Fibroblast of upper back skin (primary cell): ENCODE measurements at places on chromosomes 12 and 14.

DNA sequence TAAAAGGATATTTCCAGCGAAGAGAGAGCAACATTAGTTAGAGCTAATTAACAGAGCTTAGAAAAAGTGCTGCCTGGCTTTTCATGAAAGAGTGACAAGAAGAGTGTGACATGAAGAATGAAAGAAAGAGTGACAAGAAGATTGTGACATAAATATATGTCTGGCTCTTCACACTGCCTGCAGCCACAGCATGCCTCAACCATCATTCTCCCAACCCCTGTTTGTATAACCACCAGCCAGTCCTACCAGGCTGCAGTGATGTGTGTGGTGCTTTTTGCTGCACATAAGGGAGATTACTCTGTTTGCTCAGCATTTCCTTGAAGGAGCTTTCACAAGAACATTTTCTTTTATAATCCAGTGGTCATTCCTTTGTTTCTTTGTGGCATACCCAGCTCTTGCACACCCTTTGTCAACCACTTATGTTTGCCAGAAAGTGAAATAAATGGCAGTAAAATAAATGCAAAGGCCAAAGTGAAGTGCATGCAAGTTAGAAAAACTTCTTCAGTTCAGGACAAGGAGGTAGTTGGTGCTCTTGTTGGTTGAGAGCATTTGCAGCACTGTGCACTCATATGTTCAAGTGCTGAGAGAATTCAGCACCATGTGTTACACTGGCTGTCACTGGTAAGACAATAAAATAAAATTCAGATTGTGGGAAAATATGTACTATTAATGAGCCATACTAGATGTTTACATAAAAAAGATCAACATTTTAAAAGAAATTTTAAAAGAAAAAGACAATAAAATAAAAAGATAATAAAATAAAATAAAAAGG, 50.6 kb downstream of the KIF21A start:
- DNase-seq: no peak

GRCh38 chr12:20132818-20133217, 235.5 kb upstream of the PDE3A start:
- no peak for DNase-seq

DNA sequence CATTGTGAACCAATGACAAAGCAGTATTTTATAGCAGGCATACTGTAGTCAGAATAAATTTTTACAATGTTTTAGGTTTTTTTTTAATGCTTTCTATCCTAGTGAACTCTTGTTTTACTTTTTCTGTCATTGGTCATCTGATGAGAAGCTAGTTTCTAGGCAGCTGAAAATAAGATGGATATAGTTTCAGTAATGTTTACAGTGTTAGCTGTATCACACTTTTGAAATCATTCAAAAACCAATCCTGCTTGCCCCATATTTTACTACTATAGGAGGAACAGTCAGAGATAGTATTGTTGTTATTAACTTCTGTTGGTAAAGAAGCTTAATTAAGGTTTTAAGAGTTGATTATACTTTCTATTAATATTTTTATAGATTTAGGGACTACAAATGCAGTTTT, 24.5 kb downstream of the USP15 start:
- no peak for DNase-seq

DNA sequence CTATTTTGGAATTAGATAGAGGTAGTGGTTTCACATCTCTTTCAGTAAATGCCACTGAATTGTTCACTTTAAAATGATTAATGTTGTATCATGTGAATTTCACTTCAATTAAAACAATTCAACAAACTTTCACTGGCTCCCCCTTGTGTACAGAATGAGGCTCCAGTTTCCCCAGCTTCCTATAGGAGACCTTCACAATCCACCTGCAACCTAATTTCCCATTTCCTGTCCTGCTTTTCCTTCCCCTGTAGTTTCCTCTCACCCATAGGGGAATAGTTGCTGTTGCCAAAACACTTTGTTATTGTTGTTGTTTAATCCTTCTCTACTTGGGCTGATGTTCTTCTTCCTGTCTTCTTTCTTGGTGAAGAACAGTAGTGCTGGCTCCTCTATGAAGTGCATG, 59.8 kb downstream of the NPAS3 start:
- DNase-seq: peak; percentile 17

DNA sequence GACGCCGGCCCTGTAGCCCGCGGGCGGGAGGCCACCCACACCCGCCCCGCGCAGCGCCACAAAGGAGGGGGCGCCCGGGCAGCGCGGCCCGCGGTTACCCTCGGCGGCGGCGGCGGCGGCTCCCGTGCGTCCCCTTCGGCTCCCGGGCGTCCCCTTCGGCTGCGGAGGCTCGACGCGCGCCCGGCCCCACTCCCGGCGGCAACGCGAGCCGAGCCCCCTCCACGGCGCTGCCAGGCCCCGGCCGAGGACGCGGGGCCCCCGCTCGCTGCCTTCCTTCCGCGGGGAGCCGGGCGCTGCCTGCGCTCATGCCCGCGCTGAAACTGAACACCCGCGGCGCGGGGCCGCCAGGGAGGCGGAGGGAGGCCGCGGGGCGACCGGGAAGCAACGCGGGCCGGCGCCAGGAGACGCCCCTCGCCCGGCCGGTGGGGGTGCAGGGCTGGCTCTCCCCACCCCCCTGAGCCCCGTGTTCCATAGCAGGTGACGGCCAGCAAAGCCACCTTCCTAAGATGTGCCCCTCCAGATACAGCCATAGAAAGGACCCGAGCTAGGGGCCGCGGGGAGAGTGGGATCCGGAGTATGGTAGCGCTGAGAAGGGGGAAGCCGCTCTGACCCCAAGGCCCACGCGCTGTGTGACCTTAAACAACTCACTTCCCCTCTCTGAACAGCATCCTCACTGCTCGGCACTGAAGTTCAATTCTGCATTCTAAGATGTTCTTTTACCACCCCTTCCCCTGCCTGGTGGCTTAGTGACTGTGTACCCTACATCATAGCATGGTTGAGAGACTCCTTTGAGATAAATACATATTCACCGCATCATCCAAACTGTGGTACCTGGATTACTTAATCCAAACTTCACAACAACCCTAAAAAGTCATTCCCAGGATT, 42.8 kb downstream of the KDM2B start:
- DNase-seq: no peak

DNA sequence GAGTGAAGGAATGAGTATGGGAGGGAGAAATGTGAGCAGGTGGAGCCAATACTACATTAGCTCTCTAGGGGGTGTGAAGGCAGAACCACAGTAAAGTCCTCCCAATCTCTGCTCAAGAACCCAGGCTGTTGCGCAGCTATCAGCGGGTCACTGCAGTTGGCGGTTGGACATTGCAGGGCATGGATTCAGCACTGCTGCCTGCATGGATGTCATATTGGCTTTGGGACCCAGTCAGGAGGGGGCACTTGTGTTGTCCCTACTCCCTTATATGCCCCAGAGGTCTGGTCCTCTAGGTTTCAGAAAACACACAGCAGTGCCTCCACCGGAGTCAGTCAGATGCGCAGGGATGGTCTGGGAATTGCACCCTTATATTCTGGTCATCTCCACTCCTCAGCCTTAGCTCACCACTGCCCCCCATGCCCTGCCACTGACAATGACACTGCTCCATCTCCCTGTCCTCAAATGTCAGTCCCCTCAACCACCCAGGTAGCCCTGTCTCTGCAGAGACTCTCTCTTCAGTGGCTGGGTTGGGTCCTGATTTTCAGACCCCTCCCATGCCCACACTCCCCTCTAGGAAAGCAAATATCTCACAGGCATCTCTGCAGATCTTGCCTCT, 9.6 kb downstream of the ZDHHC22 start:
- no peak for DNase-seq

DNA sequence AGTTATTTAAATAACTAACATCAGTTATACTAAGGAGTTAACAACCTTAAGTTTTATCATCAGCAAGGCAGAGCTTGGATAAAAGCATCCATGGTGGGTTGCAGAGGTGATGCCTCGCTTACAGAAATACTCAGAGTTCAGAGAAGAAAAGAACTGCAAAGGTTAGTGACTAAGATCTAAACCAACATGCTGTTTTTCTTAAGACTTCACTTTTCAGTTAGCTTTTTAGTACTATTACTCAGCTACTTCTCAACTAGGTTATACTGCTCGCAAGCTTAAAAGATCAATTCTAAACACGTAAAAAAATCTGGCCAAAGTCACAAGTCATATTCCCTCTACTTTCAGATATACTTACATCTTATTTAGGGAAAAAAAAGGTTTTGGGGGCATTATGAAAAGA, 2.8 kb downstream of the PPP1CC start:
- no peak for DNase-seq

DNA sequence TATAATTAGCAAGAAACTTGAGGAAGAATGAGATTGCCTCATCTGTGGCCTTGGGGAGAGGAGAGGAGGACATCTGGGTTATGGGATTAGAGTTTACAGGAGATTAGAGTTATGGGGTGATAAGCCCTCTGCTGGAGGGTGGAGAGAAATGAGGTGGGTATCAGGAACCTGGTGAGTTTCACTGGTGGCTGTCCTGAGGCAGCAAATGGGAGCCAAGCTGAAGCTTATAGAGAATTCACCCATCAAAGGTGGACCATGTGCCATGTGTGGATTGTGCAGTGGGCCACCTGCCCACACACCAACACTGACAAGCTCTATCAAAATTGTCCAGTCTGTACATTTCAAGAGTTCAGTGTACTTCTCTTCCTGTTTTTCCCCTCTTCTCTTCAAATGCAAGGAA, 135.3 kb downstream of the AEBP2 start:
- no peak for DNase-seq

DNA sequence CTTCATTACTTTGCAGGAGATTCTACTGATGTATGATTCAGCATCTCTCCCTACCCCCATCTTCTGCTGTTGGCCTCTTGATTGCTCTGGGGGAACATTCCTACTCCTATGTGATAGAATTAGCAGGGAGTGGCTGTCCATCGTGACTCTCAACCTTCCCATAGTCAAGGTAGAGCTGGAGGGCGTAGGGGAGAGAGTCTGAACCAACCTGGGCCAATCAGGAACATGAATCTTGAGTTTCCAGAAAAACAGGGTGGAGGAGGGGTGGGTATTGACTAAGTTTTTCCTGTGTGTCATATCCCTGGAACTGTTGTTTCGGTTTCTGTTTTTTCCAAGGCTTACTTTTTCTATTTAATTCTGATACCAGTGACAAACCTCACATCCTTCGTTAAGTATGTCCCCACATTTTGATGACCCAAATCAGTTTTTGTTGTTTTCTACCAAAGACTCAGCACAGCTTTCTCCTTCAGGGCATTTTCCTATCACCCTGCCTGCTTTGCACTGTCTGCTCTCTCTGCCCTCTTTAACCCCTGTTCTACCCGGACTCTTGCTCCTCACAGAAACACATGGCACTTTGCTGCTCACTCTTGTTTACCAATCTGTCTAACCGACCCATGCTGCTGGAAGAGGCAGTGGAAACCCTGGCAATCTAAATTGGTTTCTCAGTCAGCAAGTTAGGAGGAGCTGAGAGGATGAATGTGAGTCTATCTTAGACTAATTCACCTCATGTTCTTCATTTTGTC, 1428.3 kb downstream of the AACS start:
- no peak for DNase-seq

GRCh38 chr14:35196571-35196970, 74.2 kb downstream of the PRORP start:
- no peak for DNase-seq

- no peak for DNase-seq
Observed at GRCh38 chr12:11855983-11856374, 206.5 kb downstream of the ETV6 start.

GRCh38 chr14:92397953-92398564, 75.1 kb downstream of the SLC24A4 start:
- DNase-seq: no peak

GRCh38 chr12:28164644-28165275, 25.5 kb upstream of the CCDC91 start:
- DNase-seq: no peak

GRCh38 chr12:59431266-59431665, 164.6 kb upstream of the SLC16A7 start:
- peak; percentile 36 for DNase-seq

DNA sequence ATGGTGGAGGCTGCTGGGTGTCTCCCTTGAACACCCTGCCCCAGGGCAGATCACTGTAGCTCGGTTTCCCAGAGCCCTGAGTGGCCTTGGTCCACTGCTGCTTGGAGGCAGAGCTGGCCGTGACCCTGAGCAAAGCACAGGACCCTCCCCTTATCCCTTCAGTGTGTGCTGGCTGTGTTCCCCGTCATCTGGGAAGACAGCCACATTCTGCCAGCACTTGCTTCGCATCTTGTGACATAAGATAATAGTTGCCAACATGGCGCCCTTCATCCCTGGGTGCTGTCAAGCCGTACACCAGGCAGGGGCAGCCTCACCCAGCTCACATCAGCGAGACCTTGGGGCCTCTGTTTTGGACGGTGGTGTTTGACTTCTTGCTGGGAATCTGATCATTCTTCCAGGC, 12.1 kb upstream of the ALDH2 start:
- DNase-seq: no peak

DNA sequence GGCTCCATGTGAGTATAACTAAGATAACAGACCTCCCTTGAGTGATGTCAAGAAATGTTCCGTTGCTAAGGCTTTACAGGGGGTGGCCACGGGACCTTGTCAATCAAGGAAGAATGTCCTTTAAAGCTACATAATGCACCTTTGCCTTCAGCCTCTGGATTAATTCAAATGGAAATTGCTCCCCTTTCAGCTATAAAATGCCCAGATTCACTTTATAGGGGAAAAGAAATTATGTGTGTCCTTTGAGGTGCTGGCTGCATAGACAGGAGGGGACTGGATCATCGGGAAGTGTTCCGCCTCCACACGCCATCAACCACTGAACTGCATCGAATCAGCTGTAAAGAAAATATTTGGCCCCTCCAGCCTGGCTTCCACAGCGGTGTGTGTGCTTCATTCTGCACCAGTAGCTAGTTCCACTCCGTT, 415.4 kb downstream of the DPF3 start:
- no peak for DNase-seq

GRCh38 chr12:49930515-49931288, 19.8 kb upstream of the AQP2 start:
- DNase-seq: peak; percentile 53

DNA sequence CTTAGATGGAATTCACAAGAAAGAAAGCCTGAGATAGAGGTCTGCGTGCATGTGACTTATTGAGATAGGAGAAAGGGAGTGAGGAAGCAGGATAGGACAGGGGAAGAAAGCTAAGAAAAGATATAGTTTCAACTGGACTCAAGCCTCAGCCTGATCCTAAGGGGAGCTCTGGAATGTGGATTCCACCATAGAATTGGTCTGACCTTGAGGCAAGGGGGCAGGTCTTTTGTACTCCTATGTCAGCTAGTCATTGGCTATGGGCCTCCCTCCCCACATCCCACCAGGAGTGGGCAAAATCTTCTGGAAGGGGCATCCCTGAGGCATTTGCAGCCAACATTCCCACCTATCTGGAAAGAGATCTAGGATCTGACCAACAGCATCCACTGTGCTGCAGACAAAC, 88.5 kb upstream of the HSPB8 start:
- DNase-seq: no peak

- DNase-seq: peak; percentile 77
Observed at GRCh38 chr14:38042322-38042721, 165.4 kb upstream of the SSTR1 start.

DNA sequence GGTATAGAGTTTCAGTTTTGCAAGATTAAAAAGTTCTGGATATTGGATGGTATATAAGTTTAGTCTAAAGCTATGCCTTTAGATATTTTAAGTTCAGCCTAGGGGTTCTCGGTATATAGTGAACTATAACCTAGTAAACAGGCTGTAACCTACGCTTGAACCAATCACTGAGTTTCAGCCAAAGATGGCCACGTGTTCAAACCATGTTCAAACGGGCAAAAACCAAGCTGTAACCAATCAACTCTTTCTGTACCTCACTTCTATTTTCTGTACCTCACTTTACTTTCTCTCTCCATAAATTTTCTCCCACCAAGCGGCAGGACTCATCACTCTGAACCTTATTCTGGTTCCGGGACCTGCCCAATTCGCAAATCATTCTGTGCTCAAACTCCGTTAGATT, 1.4 kb downstream of the TMBIM4 start:
- DNase-seq: no peak

- DNase-seq: no peak
Observed at GRCh38 chr12:65039301-65039700, 81.8 kb downstream of the WIF1 start.
